Forelimb muscle (tissue), 1 donor: ENCODE measurements at places on chromosomes 5 and 9. TPM values are rescaled to one million over a fixed set of nuclear protein-coding genes. Genes with fewer than 3 reads are reported as not detected.

Gene PDLIM4
- polyA plus RNA-seq = 66.2 TPM

Gene FBXW2
- 29.2 TPM for polyA plus RNA-seq

Gene NOL8
- 27.2 TPM for polyA plus RNA-seq

Gene MPDZ
- polyA plus RNA-seq = 42.9 TPM

Gene SPINK4
- not detected for polyA plus RNA-seq

Gene GRIA1
- 1.0 TPM for polyA plus RNA-seq

Gene IL6ST
- polyA plus RNA-seq = 59.1 TPM

Gene PPIC
- 28.0 TPM for polyA plus RNA-seq

Gene ADAMTS2
- 33.0 TPM for polyA plus RNA-seq

Gene TXNDC8
- polyA plus RNA-seq = not detected

Gene DNAJC25
- 8.6 TPM for polyA plus RNA-seq

DNA sequence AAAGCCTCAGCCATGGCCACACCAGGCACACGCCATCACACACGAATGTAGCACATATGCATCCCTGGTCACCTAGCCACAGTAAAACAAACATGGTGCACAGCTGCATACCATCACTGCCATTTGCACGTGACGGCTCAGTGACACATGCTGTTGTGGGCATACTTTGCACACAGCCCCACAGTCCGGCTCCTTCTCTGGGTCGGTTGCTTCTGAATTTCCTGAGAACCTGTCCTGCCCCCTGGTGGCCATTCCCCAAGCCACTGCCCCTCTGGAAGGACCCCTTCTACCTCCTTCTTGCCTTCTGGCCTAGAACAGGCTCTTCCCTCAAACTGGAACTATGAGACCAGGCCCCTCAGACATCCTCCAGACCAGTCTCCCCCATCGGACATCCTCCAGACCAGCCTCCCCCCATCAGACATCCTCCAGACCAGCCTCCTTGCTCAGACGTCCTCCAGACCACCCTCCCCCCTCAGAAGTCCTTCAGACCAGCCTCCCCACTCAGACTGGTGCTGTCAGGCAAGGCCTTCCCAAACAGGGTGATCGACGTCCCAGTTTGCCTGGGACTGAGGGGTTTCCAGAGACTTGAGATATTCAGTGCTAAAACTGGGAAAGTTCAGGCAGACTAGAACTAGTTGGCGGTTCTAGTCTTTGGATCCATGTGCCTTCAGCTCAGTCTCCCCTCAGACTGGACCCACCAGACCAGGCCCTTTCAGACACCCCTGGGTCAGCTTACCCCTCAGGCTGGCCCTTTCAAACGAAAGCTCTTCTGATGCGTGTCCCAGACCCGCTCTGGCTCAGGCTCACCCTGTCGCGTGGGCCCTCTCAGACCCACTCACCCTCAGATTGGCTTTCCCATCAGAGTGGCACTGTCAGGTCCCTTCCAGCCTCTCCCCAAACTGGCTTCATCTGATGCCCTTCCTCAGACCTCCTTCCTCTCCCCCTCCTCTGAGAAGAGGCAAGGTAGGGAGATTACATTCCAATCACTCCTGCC is 24.3 kb upstream of the ENHO start:
- no peak for DNase-seq

GRCh38 chr9:37954581-37954981 is 50.7 kb upstream of the SLC25A51 start:
- DNase-seq = no peak

DNA sequence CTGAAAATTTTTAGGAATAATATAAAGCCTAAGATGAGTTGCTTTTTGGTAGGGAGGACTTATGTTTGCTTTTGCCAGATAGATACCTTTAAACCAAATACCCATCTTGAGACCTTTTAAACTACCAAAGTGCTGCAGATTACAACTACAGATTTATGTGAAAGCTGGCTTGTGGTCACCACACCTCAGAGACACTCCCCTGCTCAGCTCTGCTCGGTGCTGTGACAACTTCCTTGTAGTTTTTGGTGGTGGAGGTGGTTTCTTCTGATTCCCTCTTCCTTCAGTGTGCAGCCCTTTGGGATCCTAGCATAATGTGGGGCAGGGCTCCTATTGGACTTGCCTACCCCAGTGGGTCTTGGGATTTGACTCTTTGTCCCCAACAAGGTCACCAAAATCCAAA is 29.2 kb downstream of the GARNL3 start:
- DNase-seq = no peak

- DNase-seq = no peak
These were observed 144.6 kb upstream of the ZNF366 start for GRCh38 chr5:72651779-72652178.

- DNase-seq = no peak
These were observed 22.4 kb downstream of the SH3TC2 start for GRCh38 chr5:149040421-149040820.

DNA sequence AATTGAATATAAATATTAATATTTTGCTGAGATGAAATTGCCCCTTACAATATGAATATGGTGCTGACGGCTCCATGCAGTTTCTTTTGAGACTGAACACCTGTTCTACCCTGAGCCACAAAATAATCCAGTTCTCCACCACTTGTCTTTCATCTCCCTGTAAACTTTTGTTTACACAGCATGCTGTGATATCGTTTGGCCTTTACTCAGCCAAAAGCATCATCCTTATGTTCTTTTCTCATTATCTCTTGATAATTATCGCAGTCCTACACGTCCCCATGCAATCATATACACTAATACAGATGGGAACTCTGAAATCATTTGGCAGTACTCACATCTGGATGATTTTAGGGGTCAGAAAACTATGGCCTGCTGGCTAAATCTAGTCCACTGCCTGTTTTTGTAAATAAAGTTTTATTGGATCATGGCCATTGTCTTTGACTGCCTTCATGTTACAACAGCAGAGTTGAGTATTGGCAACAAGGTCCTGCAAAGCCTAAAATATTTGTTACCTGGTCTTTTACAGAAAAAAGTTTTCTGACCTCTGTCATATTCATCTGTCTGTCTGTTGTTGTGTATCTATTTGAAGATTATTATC is 53.3 kb downstream of the AOPEP start:
- no peak for DNase-seq

- no peak for DNase-seq
These were observed 99.3 kb downstream of the GDNF start for GRCh38 chr5:37740331-37741066.

DNA sequence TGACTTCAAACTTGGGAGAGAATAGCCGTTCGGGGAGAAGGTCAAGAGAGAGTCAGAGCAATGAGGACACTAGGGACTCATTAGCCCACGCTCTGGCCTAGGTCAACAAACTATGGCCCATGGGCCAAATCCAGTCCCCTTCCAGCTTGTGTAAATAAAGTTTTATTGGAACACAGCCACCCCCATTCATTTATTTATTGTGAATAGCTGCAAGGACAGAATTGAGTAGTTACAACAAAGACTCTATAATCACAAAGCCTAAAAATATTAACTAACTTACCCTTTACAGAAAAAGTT is 33.1 kb upstream of the TRIM32 start:
- no peak for DNase-seq

GRCh38 chr5:124283031-124283430 is 463.4 kb downstream of the ZNF608 start:
- DNase-seq = no peak

- DNase-seq = no peak
These were observed 7.7 kb upstream of the DMRT2 start for GRCh38 chr9:1042466-1042865.

DNA sequence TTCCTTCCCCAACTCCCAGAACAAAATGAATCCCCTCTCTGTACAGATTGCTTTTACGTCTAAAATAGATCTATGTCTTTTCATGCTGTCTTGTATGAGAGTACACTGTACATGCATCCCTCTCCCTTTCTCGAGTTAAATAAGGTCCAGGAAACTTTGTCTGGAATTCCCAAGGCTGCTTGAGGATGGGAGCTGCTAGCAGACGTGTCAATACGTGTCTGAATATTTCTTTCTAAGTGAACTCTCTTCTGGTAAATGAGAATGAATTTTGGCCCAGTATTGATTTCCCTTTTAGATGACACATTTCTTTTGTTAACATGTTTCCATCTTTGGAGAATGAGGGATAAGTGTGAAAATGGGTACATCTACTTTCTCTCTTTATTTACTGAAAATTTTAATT is 59.6 kb upstream of the GAS1 start:
- no peak for DNase-seq

DNA sequence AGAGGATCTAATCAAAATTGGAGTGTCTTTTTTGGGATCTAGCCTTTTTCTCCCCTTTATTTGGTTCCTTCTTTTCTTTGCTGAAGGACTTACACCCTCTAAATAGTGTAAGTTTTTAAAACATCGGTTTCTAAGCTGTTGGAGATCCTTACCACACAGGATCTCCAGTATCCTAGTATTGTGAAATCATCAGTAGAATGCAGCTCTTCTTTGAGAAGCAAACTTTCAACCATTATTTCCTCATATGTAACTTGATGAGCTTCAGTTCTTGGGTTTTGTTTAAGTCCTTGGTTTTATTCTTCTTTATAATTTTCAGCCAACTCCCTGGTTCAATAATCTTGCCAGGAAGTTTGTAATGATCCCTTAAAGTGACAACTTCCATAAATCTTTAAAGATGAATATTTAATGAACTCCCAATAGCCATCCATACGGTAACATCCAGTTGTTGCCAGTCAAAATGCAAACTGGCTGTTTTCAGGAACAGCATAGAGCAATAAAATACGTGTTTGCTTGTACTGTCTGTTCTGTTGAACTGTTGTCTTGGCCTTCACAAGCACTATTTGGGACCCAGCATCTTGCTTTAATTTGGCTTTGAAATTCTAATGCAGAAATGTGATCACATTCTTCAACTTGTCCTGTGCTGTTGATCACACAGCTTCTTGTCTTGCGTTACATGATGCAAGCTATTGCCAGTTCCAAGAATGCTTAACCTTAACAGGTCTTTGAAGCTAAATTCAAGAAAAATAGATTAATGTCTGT is 34.8 kb upstream of the TTC23L start:
- DNase-seq = no peak

DNA sequence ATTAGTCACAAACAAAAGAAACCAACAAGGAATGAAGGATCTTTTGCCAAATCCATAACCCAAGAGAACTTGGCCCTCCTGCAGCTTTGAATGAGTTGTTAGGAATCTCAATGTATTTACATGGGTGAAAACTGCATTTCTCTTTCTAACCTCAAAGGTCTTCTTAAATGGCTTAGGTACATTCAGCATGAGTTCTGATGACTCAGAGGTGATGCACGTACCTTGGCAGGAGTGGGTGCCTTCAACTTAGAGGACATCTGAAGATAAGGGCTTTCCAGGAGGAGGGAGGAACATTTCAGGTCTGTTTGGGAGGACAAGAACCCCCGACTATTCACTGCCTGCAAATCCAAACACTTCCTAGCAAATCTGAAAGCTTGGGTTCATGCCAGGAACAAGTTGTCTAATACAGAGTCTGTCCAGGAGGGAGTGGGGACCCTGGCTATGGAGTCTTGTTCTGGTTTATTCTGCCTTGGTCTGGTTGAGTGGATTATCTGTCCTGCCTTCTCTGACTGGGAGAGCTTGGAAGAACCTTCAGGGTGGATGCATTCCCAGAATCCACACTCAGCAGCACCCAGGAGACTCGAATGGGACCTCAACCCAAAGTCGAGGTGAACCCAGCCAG is 65.7 kb downstream of the IRX2 start:
- DNase-seq = no peak

DNA sequence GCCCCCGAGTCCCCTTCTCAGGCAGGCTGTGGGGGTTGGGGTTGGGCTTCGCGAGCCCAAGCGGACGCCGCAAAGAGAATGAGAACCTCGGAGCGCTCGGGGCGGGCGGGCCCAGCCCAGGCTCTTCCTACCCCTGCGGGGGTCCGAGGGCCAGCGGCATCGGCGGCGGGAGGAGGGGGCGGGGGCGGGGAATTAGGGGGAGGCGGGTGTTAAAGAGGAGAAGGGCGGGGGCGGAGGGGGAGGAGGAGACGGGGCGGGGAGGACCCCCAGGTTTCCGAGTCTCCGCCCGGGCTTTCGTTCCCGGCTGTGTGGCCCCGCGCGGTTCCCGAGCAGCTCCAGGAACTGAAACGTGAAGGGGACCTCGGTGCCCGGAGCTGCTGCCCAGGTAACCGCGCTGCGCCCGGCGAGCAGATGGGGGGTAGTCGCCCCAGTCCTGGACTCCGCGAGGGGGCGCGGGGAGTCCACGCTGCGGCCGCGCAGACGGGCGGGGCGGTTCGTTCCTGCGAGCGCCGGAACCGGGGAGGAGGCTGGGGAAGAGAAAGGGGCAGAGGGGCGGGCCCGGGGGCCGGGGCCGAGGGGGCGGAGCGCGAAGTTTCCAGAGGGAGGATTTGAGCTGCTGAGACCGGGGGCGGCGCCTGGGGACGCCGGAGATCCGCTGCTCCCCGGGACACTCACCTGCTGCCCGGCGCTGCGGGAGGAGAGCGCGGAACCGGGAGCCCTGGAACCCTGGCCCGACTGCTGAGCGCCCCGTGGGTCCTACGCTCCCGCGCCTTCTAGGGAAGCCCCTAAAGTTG is 38.4 kb upstream of the PLEKHG4B start:
- DNase-seq = no peak

DNA sequence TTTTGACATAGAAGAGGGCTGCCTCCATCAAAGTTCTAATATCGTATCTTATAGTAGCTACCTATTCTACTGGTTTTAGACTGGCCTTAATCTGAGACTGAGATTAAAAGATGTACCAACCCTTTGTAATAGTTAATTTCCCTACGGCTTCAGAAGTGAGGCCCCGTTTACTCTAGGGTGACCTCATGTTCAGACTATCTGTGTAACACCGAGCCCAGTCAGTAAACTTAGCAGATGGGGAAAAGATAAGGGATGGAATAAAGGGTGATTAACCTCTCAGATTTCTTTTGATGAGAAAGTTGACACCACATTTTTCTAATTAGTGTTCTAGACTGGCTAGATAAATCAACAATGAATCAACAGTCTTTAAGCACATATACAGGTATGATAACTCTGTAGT is 283.1 kb downstream of the KCTD16 start:
- DNase-seq = no peak

- no peak for DNase-seq
These were observed 386.0 kb downstream of the SPOCK1 start for GRCh38 chr5:137113161-137113560.

GRCh38 chr5:121797681-121798518 is 53.8 kb upstream of the FTMT start:
- no peak for DNase-seq

- no peak for DNase-seq
These were observed 42.5 kb downstream of the SFXN1 start for GRCh38 chr5:175520873-175521272.

GRCh38 chr9:129273941-129274684 is 96.1 kb upstream of the IER5L start:
- no peak for DNase-seq

GRCh38 chr9:135485832-135486231 is 6.2 kb downstream of the PPP1R26 start:
- no peak for DNase-seq
